ENCODE measurements at places on chromosomes 6 and 20. TPM values are rescaled to one million over a fixed set of nuclear protein-coding genes. Genes with fewer than 3 reads are reported as not detected.

HS3ST5 gene
- 0.95 TPM for polyA plus RNA-seq

FAM135A gene
- polyA plus RNA-seq = 26.9 TPM

GPR6 gene
- polyA plus RNA-seq = not detected

BTN1A1 gene
- polyA plus RNA-seq = 0.22 TPM

DSP gene
- polyA plus RNA-seq = 74.1 TPM

SHLD1 gene
- polyA plus RNA-seq = 10.2 TPM

TFEB gene
- polyA plus RNA-seq = 11.5 TPM

SPDEF gene
- polyA plus RNA-seq = 0.17 TPM

HLA-DPA1 gene
- polyA plus RNA-seq = 19.5 TPM

CRISP2 gene
- not detected for polyA plus RNA-seq

MYCT1 gene
- 21.8 TPM for polyA plus RNA-seq

RAD21L1 gene
- polyA plus RNA-seq = not detected

CNBD2 gene
- 0.87 TPM for polyA plus RNA-seq

MCCD1 gene
- 20.1 TPM for polyA plus RNA-seq

NMBR gene
- polyA plus RNA-seq = 0.30 TPM

GRM1 gene
- polyA plus RNA-seq = 0.22 TPM

RNF39 gene
- polyA plus RNA-seq = 1.8 TPM

RAMACL gene
- polyA plus RNA-seq = 0.27 TPM

ANKRD66 gene
- polyA plus RNA-seq = not detected

TRIM31 gene
- polyA plus RNA-seq = not detected

SH3BGRL2 gene
- polyA plus RNA-seq = 32.9 TPM

APOBEC2 gene
- polyA plus RNA-seq = 0.66 TPM

NKAPL gene
- polyA plus RNA-seq = 3.4 TPM

ATP5F1E gene
- 242 TPM for polyA plus RNA-seq

SLC13A3 gene
- polyA plus RNA-seq = 21.5 TPM

LINC00237 gene
- not detected for polyA plus RNA-seq

CNR1 gene
- 0.89 TPM for polyA plus RNA-seq

NHLRC1 gene
- 1.7 TPM for polyA plus RNA-seq

RSPO3 gene
- 28.8 TPM for polyA plus RNA-seq
